ENCODE measurements at places on chromosomes 6 and 20.

GRCh38 chr20:20495729-20496503 is 128.0 kb downstream of the INSM1 start:
- DNase-seq: no peak

DNA sequence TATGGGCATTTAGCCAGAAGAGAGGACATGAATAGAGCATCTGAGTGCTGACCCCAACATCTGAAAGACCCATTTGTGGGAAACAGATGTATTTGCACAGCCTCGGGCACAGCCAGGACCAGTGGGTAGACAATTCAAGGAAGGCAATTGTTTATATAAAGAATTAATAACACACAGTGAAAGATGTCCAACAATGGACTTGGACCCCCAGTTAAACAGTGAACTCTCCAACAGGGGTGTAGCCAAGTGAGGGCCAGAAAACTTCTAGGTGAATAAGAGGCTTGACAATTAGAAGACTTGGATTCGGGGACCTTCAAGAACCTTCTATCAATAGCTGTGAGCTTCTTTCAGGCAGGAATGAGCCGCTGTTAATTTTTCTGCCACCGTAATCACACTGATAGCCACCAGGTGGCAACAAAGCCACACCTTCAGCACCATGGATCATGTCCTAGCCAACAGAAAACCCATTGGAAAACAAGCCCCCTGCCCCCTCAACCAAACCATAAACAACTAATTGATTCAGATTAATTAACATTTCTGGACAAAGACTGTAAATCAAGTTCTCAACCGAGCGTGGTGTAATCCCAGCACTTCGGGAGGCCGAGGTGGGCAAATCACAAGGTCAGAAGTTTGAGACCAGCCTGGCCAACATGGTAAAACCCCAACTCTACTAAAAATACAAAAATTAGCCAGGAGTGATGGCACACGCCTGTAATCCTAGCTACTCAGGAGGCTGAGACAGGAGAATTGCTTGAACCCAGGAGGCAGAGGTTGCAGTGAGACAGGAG is 8.8 kb upstream of the SRSF6 start:
- DNase-seq: peak; percentile 56

GRCh38 chr6:6635291-6635690 is 46.8 kb downstream of the LY86 start:
- no peak for DNase-seq

- no peak for DNase-seq
Measured at GRCh38 chr20:50381771-50382593, 128.2 kb upstream of the PTPN1 start.

GRCh38 chr6:21808551-21809242 is 215.1 kb downstream of the SOX4 start:
- DNase-seq: no peak

GRCh38 chr6:55794136-55794812 is 81.1 kb downstream of the BMP5 start:
- DNase-seq: no peak

DNA sequence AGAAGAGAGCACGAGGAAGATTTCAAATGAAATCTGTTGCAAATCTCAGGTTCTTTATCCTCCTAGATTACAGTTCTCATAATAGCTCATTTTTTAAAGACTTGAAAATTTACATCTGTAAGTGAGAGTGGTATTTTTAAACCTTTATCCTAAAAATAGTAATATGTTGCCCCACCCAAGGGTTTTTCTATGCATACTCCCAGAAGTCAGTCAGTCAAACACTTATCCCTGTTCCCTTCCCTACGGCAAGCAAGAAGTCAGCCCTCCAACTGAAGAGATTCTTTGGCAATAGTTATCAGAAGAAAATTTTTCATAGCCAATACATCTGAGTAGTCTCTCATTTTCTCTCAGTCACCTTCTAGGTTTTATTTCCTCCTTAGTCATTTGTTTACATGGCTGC is 24.1 kb downstream of the ELOVL4 start:
- DNase-seq: no peak
